Glomerular endothelial cell (primary cell): ENCODE measurements at places on chromosomes 3 and 15. TPM values are rescaled to one million over a fixed set of nuclear protein-coding genes. Genes with fewer than 3 reads are reported as not detected.

DNA sequence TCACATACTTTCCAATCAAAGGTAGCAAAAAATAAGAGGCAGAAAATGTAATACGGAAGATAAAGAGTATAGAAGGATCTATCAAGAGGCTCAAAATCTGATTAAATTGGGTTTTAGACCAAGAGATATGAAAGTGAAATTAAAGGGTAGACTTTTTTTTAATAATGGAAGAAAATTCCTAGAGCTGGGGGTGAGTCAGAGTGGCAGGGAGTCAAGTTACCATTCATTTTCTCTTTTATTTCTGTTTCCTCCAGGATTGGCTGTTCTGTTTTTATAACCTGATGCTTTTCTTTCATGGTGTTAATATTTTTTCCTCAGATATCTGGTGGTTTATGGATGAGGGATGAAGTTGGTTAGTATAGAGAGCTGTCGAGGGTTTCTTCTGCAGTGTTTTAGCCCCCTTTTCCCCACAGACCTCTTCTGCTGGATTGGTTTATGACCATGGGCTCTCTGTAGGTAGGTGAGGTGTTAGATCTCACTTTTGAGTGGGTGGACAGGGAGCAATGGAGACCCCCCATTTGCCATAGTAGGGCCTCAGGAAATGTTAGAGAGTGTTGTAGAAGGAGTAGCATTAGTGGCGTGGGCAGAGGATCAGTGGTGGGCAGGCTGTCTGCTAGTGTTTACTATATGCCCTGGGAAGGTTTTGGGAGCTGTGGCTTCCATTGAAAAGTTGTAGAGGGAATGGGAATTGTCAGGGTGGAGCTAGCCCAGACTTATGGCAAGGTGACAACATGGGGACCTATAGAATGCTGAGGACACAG is 201.6 kb upstream of the GOLGA6L4 start:
- DNase-seq, result no peak

GRCh38 chr3:131435000-131435399 is 53.4 kb downstream of the NUDT16 start:
- no peak for DNase-seq

Gene RBPMS2
- total RNA-seq, result 0.58 and 2.5 TPM in 2 replicates

Gene TXNRD3
- total RNA-seq, result 5.4 and 5.6 TPM in 2 replicates
